ENCODE measurements at places on chromosomes 5 and 9. TPM values are rescaled to one million over a fixed set of nuclear protein-coding genes. Genes with fewer than 3 reads are reported as not detected.

GRCh38 chr9:37938121-37938891 is 34.4 kb upstream of the SLC25A51 start:
- peak; percentile 81 for DNase-seq

GRCh38 chr9:470552-471194 is 256.0 kb downstream of the DOCK8 start:
- no peak for DNase-seq

DNA sequence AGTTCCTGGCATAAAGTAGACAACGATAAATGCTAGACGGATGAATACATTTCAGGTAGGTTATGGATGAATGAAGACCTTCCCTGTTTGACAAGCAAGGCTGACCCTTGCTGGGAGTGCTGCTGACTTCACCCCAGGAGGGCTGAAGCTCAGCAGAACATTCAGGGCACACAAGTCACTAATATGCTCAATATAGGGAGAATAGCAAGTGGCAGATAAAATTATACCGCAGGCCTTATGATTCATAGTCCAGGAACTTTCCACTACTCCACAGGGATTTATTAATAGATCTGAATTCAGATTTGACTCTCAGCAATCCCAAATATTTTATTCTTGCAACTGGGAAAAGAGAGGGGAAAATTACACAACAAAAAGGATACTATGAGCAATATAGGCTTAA is 38.2 kb upstream of the GRAMD2B start:
- no peak for DNase-seq

DNA sequence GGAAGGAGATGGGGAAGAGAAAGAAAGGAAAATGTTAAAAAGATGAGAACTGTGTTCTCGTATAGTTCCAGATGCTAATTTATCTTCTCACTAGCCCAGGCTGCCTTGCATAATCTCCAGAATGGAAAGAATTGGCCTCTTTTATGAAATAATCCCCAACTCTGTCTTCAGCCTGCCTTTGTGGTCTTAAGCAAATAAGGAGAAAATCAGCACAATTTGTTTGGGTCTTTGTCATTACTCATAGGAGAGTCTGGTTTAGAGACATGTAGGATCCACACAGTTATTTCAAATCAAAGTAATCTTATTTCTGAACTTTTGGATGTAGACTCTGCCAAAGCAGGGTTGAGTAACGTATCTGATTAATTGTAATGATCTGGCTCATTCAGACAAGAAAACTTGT is 50.7 kb upstream of the CAMK4 start:
- no peak for DNase-seq

DNA sequence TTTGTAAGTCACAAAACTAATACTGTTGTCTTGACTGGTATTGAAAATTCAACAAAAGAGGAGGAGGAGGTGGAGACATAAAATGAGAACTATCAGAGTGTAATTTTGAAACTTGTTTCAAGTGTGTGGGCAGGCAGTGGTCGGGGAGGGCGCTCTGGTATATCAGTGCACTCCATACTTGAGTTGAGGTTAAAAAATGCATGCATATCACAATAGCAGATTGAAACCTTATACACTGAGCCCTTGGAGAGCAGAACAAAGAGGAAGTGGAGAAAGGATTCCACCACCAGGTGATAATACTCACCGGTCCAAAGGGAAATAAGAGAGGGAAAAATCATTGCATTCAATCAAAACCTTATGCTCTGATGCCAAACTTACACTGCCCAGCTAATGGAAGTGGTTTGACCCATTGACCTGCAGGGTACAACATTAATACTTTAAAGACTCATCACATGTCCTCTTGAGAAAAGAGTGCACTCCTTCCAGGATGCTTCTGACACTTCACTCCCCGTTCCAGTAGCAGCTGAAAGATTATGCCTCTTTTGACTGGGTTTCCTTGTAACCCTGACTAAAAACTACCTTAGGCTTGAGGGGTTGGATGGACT is 79.5 kb upstream of the FAM169A start:
- no peak for DNase-seq

GRCh38 chr9:120099065-120099464 is 480.9 kb downstream of the CDK5RAP2 start:
- no peak for DNase-seq

- no peak for DNase-seq
These were observed 140.8 kb upstream of the ISL1 start for GRCh38 chr5:51242456-51242855.

DNA sequence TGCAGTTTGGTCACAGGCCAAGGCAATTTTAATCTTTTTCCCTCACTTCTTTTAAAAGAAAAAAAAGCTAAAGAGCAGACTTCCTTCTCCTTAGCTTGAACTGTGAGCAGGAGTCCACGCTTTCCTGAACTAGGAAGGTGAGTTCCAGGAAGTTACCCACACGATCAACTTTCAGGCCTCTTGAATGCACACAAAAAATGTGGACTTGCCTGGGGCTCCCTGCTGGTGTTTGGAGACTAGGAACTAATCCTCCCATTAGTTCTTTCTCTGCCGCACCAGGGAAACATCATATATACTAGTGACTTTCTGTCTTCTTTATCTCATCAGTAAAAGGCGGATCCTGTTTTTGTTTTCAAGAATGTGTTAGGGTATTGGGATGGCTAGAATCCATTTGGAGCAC is 240.0 kb downstream of the GOLPH3 start:
- peak; percentile 42 for DNase-seq

DNA sequence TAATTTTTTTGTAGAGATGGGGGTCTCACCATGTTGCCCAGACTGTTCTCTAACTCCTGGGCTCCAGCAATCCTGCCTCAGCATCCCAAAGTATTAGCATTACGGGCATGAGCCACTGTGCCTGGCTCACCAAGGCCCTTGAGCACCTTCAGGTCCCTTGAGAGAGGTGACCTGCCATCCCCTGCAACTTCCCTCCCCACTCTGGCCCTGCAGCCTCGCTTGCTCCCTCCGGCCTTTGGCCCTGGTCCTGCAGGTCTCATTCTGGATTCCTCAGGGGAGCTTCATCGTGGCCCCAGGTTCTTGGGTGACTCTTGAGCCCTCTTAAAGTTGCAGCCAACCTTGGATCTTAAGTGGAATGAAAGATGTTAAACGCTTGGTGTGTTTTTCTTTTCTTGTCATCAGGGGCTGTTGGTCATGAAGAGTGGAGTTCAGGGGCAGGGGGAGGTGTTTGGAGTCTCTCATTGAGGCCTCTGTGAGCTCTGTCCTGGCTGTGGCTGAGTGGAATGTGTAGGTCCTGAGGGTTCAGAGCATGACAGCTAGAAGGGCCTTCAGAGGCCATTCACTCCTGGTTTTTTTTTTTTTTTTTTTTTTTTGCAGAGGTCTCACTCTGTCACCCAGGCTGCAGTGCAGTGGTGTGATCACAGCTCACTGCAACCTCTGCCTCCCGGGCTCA is 33.0 kb downstream of the PPARGC1B start:
- DNase-seq, result no peak

DNA sequence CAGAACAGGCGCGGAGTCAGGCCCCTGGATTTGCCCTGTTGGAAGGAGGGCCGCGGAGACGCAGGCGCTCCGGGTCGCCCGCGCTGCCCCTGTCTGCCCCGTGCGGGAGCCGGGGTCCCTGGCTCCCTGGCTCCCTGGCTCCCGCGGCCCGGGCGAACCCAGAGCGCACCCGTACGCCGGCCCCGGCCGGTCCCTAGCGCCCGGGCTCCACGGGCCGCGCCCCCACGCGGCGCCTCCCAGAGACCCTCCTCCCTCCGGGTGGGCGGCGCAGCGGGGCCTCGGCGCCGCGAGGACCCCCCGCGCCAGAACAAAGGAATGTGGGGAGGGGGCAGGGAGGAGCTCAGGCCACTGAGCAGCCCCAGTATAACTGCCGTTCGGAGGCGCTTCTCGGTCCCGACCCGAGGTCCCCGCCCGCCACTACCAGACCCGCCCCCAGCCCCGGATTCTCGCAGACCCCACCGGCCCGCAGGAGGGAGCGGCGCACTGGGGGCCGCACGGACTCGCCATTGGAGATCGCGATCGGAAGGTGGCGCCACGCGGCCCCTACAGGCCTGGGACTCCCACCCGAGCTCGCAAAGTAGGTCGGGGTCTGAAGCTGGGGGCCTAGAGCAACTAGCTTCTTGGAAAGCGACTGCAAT is 2.4 kb downstream of the NFIL3 start:
- peak; percentile 84 for DNase-seq

- DNase-seq, result peak; percentile 13
These were observed 449.5 kb upstream of the TRPC7 start for GRCh38 chr5:136814619-136815378.

DNA sequence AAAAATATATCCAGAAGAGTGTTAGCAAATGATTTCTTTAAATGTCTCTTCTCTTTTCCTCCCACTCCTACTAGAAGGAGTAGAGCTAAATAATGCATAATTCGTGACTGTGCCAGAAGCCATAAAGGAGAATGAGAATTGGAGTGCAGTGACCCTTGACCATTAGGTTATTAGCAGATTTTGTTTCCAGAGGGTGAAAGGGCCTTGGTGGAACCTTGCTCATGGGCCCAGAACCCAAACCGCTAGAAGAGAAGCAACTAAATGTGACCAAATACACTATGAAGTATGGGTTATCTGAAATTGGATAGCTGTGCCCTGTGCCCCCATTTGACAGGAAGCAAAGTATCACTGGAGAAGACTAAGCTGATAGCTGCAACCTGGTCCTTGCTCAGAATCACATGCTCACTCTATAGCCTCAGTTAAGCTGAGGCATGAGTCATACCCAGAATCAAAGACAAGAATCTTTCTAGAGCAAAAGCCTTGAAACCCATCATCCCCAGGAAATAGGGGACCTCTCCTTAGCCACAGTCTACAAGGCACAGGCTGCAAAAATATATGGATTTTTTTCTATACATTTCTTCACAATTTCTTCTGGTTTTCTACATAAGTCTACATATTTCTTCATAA is 36.3 kb downstream of the CAPSL start:
- no peak for DNase-seq

The LCN15 gene
- not detected for total RNA-seq

- DNase-seq, result no peak
These were observed 639 bp upstream of the RASA1 start for GRCh38 chr5:87266914-87267573.

- DNase-seq, result no peak
These were observed 274.2 kb downstream of the TMEM167A start for GRCh38 chr5:82802954-82803353.

DNA sequence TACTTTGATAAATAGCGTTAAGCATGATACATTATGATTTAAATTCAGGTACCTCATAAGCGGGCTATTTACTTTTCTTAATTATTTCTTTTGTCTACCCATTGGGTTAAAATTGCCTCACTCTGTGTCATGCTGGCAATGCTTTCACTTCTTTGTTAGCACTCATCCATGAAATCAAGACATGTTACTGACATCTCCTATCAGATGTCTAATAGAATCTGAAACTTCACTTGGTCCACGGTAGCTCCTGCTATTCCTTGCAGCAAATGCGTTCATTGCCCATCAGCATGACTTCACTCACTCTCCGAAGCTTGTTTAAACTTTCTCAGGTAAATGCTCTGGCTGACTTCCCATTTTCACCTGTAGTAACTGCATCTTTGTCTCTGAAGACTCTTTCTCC is 193.5 kb upstream of the EDIL3 start:
- DNase-seq, result no peak

DNA sequence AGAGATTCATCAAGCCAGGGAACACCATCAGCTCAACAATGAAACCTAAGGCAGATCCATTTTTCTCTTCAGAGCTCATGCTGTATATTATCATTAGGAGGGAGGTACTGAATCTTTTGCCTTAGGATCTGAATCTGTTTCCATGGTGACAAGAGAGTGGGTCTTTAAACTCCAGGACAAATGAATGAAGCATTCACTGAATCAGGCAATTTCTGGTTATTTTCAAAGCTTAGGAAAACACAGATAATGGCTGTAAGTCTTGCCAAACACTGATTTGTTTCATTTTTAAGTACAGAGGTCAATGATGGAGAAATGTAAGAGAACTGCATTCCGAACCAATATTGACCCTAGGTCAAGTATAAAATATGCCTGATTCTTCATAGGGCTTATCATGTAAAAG is 84.9 kb downstream of the GNA14 start:
- DNase-seq, result no peak

DNA sequence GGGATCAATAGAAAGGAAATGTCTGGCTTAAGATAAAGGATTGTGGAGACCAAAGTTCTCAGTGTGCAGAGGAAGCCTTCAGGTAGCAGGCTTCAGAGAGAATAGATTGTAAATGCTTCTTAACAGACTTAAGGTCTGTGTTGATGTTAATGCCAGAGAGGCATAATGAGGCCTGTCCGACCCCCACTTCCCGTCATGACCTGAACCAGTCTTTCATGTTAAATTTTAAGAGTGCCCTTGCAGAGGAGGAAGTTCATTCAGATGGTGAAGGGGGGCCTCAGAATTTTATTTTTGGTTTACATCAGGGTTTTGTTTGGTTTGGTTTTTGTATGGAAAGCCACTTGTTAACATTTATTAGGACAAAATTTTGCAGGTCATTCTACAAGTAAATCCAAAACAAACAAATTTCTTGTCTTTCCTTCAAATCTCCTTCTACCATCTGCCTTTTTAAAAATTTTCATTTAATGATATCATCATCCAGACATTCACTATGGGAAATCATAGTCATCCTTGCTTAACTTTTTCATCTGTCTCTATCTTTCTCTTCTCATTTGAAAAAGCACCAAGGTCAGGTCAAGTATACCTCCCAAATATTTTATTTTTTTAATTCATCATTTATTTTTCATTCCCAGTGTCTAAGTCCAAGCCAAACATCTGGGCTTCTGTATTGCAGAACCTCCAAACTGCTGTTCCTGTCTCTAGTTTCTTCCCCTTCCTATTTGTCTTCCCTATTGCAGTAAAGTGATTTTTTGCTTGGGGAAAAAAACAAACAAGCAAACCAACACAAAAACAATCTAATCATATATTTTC is 6.9 kb upstream of the ABCA1 start:
- DNase-seq, result no peak

DNA sequence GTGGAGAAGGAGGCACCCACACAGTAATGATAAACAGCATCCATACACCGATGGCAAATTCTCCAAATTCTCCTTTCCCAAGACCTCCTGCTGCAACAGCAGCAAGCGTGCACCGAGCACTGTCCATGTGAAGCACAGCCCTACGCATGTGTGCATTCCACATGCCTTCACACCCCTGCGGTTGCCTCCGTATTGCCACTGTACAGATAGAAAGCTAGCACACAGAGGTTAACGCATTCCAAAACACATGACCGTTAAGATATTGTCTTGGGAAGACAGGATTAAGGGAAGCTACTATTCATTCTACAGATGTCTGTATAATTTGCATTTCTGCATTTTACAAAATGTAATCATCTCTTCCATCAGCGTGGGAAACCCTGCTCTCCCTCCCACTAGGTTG is 6.6 kb downstream of the FLT4 start:
- no peak for DNase-seq

DNA sequence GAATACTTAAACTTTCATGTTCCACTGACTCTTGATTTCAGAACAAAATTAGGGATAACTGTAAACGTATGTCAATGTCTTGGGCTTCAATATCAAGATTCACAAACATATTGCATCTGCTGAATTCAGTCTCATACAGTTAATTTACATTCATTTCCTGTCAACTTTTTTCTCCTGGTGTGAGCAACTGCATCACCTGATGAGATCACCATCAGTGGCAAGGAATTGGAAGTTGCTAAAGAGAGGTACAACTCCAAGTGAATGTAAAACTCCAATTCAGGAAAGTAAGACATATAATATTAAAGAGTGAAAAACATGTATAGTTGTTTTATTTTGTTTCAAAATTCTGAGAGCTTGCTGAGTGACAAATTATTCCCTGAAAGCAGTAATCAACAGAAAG is 1336.2 kb upstream of the C9orf72 start:
- no peak for DNase-seq

The AGXT2 gene
- not detected for total RNA-seq

The RNF14 gene
- total RNA-seq, result 66.0 TPM
